ENCODE measurements at places on chromosomes 11 and 22.

GRCh38 chr11:20368438-20368837 is 4.9 kb downstream of the HTATIP2 start:
- no peak for DNase-seq

GRCh38 chr11:29171360-29171950 is 845.4 kb downstream of the KCNA4 start:
- no peak for DNase-seq

DNA sequence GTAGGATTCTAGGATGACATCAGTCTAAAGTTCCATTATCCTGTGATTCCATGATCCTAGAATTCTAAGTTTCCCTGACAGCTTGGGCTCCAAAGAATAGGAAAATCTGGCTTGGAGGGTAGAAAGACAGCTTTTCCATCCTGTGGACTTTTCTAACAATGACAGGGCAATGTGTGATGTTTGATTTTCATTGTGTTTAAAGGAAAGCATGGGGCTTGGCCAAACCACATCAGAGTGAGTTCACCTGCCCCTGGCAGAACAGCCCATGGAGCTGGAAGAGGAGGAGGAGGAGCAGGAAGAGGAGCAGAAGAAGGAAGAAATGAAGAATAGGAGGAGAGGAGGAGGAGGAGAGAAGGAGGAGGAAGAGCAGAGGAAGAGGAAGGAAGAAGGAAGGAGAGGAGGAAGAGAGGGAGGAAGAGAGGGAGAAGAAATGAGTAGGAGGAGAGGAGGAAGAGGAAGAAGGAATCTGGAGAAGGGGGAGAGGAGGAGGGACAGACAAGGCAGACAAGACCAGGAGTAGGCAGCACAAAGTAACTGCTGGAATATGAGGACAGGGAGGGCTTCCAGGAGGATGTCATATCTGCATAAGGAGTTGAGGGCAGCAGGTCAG is 53.1 kb upstream of the WNT11 start:
- DNase-seq = no peak

- DNase-seq = no peak
Measured at GRCh38 chr11:86197448-86197847, 47.1 kb upstream of the EED start.

GRCh38 chr11:46537537-46538295 is 56.1 kb downstream of the AMBRA1 start:
- peak; percentile 23 for DNase-seq

DNA sequence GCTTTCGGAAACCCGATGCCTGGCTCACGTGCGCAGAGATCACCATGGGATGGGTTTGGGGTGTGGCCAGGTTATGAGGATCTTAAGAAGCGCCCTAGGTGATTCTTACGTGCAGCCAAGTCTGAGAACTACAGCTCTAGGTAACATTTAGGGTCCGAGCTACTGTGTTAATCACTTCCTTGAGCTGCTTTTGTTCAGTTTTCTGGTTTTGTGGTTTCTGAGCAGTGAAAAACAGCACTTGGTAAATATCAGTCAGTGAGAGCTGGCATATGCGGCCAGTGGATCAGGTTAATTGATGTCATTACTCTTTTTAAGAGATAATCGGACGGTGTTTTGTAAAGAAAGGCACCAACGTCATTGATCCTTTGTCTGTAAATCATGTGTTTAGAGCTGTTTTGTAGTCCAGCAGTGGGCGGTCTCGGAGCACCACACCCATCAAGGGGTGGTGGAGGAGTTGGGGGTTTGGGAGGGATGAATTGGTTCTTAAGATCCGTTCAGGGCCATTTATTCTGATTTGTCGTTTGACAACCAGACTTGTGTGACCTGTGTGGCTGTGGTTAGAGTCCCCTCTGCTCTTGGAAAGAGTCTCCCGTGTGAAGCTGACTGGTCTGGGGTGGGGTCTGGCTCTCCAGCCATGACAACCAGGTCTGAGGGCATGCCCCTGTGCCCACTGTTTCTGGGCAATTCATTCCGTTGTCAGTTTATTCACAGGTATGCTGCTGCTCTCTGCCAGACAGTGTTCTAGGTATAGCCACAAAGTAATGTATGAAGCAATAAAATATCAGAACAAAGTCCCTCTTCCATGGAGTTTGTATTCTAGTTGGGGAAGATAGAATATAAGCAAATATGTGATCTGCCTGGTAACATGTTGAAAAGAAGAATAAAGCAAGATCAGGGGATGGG is 61.9 kb upstream of the SORL1-AS1 start:
- no peak for DNase-seq

DNA sequence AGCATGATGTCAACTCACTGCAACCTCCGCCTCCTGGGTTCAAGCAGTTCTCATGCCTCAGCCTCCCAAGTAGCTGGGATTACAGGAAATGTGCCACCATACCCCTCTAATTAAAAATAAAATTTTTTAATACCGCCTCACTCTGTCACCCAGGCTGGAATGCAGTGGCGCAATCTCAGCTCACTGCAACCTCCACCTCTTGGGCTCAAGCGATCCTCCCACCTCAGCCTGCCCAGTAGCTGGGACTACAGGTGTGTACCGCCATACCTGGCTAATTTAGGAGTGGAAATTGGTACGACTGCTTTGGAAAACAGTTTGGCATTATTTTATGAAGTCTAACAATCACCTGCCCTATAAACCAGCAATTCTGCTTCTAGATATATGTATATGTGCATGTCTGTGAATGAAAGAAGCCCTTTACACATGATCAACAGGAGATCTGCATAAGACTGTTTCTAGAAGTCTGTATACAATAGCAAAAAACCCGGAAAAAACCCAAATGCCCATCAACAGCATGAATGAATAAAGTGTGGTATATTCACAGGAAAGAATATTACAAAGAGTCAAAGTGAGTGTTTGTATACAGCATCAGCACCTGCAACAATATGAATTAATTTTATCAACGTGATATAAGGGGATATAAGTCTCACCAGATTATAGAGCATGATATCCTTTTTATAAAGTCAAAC is 16.0 kb downstream of the SLC35F2 start:
- DNase-seq = no peak

DNA sequence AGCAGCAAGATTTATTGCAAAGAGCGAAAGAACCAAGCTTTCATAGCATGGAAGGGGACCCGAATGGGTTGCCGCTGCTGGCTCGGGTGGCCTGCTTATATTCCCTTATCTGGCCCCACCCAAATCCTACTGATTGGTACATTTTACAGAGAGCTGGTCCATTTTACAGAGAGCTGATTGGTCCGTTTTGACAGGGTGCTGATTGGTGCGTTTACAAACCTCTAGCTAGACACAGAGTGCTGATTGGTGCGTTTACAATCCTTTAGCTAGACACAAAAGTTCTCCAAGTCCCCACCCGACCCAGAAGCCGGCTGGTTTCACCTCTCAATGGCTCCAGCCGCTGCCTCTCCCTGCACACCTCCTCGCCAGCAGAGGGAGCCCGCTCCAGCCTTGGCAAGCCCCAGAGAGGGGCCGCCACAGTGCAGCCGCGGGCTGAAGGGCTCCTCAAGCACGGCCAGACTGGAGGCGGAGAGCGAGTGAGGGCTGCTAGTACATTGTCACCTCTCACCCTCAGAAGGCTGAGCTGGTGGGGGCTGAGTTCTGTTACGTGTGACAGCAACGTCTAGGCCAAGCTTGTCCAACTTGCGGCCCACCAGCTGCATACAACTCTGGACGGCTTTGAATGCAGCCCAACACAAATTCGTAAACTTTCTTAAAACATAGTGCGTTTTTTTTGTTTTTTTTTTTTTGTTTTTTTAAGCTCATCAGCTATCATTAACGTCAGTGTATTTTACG is 8.7 kb downstream of the PTH start:
- DNase-seq = peak; percentile 28

GRCh38 chr11:32385998-32386397 is 49.3 kb downstream of the WT1 start:
- no peak for DNase-seq

GRCh38 chr22:41364955-41365354 is 16.8 kb upstream of the TEF start:
- no peak for DNase-seq

- DNase-seq = no peak
Measured at GRCh38 chr11:117604336-117604995, 192.6 kb downstream of the DSCAML1 start.

DNA sequence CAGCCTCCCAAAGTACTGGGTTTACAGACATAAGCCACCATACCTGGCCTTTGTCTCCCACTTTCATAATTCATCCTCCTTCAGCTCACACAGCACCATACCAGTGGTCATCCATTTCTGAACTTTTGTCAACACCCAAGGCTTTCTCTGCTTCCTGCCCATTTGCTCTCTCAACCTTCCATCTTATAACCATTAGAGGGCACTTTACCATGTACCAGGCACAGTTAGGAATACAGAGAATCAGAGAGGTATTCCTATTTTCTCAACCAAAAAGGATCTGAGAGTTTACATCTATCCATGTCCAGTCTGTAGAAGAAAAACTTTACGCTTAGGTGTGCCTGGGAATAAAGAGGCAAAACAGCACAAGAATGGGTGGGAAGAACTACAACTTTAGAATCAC is 397.6 kb downstream of the BUD13 start:
- no peak for DNase-seq

DNA sequence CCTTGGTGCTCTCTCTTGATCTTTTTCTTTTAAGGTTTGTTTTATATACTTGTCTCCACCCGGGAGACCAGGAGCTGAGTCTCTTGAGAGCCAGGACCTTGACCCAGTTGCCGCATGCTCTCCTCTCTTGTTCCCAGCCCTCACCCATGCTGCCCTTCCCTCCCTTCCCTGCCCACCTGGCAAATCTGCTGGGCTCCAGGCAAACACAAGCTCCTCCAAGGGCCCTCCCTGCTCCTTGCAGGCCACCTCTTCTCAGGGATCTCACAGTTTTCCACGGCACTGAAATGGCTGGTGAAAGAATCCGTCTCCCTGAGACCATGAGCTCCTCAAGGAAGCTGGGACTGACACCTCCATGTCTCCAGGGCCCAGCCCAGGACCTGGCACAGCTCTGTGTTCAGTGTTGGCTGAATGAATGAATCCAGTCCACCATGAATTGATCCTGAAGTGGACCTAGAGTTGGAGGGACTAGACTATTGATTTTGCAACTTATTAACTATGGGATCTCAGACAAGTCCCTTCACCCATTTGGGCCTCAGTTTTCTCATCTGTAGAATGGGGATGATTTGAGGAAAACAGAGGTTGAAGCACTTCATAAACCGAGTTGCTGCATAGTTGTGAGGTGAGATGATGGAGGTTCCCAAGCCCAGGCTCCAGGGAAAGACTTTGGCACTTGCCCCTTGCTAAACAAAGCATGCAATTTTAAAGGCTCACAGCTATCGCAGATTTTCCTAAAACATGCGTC is 25.1 kb upstream of the FBLN1 start:
- no peak for DNase-seq

DNA sequence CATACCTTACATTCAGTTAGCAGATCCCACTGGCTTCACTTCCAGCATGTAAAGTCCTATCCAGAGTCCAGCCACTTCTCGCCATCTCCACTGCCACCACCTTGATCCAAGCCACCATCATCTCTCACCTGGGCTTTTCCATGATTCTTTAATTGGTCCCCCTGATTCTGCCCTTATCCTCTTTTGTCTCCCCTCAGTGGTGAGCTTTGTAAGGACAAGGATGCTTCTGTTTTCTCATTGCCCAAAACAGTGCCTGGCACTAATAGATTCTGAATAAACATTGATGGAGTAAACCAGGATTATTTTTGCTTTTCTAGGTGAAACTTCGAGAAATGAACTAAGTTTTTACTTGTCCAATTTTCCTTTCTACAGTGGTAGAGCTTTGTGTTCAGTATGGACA is 4.4 kb downstream of the POLA2 start:
- DNase-seq = no peak

DNA sequence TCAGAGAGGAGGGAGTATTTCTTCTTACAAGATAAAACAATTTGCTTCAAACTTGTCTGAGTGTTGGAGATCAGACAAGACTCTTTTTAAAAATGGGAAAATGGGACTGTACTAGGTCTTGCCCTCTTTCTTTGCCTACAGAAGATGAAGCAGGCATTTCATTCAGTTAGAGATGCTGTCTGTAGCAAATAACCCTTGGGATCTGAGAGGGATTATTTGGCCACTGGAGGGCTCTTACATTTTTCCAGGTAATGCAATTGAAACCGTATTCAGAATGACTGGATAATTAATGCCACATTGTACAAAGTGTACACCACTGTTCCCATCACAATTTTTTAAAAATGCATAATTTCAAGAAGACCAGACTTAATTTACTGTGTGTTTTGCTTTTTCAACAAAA is 258.5 kb upstream of the KIRREL3 start:
- DNase-seq = no peak

GRCh38 chr11:37946155-37946766 is 1348.2 kb upstream of the RAG2 start:
- no peak for DNase-seq

DNA sequence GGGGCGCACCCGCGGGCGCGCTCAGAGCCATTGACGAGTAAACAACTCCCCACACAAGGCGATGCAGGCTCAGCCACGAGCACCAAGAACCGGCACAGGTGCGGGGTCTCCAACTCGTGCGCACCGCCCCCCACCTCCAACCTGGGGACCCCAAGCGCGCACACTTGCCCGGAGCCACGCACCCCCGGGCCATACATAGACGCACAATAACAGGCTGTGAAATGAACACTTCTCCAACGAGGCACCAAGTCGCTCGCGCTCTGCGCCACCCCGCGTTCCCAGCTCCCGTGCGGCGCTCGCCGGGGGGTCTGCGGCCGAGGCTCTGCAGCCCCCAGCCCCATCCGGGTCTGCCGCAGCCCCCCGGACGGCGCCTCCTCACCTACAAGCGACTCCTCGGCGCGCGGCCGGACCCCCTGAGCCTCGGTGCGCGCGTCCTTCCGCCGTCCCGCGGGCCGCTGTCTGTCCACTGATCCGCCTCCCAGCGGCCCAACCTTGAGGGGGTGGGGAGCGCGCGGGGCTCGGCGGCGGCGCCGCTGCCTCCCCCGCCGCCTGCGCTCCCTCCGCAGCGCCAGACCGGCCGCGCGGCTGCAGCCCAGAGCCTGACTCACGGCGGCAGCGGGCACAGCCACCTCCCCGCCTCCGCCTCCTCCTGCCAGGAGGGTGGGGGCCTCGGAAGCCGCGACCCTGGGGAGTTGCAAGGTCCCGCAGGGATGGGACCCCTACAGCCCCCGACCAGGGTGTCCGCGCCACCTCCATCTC is 1.6 kb downstream of the IFITM10 start:
- DNase-seq = no peak

Measured in T-helper 2 cell (primary cell).